NCI-H2029 treated with DMSO at 0.1 percent for 48 hours (cell line): ENCODE measurements at places on chromosomes 11 and 22.

DNA sequence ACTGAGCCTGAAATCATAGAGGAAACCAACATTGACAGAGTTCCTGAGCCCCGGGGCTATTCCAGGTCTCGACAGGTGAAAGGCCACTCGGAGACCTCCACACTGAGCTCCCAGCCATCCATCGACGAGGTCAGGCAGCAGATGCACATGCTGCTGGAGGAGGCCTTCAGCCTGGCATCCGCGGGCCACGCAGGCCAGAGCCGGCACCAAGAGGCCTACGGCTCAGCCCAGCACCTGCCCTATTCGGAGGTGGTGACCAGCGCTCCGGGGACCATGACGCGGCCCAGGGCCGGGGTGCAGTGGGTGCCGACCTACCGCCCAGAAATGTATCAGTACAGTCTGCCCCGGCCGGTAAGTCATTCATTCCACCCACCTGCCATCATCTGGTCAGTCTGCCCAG lies 54.9 kb downstream of the C11orf91 start:
- no peak for DNase-seq

DNA sequence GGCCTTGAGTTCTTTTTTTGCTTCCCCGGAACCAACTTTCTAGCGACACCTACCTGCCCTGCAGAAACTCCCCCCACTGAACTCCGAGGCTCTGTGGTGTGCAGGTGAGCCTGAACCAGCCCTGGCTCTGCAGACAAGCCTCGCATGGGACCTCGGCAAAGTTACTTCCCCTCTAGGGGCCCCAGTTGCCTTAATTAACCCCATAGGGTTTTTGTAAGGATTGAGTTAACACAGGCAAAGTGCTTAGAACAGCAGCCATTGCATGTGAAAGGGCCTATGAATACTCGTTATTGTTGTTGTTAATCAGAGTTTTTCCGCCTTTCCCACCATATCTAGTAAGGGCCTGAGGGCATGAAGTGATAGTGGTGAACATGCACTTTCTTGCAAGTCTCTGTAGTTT lies 12.6 kb upstream of the SYT13 start:
- DNase-seq, result no peak

DNA sequence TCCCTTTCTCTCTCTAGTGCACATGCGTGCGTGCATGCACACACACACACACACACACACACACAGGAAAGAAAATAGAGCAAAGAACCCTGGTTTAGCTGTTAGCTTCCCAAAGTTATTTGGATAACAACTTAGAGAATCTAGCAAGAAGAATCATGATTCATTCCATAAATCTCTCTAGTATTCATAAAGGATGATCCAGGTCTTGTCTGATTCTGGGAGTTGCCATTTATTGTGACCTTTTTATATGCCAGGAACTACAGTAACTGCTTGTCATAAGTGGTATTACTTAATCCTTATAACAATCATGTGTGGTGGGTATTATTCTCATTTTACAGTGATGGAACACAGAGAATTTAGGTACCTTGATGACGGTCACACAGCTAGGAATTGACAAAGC lies 141.5 kb upstream of the MTMR2 start:
- DNase-seq, result no peak

- no peak for DNase-seq
These were observed 45.3 kb upstream of the SMIM38 start for GRCh38 chr11:69110451-69110850.

DNA sequence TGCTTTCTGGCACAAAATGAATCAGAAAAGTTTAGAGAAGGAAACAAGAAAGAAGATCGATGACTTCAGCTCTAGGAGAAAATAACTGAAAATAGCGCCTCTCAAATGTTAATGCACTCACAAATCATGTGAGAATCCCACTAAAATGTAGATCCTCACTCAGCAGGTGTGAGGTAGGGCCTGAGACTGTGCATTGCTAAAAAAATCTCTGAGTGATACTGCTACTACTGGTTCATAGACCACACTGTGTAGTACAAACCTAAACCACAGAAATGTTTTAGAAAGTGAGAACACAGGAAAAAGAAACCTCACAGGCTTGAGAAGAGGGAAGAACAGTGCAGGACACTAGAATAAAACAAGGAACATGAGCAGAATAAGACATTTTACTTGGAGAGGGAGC lies 2.0 kb downstream of the OR8D4 start:
- DNase-seq, result no peak

DNA sequence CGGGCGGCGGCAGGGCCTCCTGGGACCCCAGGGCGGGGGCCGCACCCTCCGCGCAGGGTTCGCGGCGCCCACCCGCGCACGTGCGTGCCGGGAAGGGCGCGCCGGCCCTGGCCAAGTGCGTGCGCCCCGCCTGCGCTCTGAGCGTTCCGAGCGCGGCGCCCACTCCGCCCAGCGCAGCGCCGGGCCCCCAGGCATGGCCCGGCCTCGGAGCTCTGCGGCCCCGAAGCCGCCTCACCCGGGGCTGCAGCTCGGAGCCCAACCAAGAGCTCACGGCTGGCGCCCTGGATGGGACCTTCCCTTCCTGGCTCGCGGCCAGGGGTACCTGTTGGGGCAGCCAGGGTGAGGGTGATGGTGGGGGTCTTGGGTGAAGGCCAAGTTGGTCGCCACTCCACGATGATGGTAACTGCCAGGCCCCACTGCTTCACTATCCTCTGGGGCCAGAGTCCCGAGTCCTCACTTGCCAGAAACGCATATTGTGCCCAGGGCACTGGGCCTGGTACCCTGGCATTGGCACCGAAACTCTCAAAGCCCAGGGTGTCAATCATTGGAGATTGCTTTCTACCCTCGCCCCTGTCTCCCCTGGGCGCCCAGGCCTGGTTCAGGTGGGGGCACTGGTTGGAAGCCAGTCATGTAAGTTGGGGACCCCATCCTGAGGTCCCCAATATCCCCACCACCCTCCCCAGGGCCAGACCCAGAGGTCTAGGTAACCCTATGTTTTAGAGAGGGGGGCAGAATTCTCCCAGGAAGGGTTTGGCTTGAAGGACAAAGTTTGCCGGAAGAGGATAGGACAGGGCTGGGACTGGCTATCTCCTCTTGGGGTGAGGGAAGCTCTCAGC lies 882 bp downstream of the ANO1 start:
- no peak for DNase-seq

- DNase-seq, result no peak
These were observed 34.3 kb upstream of the CFAP300 start for GRCh38 chr11:102012946-102013345.

DNA sequence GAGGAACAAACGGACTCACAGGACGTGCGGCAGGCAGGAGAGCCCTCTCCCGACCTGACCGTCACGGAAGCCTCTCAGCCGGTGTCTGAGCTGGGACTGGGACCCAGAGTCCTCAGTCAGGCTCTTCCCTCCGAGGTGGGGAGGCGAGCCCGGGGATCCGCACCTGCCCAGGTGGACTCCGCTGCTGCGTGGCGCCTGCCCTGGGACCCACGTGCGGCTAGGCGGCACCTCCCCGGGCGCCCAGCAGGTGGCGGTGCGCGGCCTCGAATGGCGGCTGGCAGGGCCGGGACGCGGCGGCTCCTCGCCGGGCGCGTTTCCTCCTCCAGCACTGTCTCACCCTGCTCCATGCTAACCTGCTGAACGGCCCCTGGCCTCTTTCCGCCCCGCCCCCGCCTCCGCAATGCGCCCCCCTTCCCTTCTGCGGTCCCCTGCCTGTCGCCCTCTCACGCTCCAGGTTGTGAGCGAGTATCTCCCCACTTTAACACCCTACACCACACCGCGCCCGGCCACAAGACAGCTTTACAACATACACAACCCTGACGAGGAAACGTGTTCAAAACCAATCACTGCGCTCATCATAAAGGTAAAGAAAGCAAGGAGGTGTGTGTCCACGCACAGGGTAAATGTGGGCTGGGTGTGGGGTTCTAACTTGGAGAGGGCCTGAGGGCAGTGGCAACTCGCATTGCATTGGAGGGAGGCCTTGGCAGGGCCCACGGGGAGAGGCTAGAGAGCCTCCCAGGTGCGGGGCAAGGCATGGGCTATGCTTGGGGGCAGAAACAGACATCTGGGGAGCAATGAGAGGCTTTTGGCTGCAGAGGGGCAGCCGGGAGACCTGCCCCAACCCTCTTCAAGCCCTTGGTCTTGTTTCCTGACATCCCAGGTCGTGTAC lies 25.9 kb upstream of the ATXN10 start:
- DNase-seq, result peak; percentile 25

GRCh38 chr11:129658526-129658867 lies 157.2 kb upstream of the TMEM45B start:
- no peak for DNase-seq

GRCh38 chr11:6745465-6746015 lies 26.2 kb downstream of the OR2AG2 start:
- DNase-seq, result no peak

DNA sequence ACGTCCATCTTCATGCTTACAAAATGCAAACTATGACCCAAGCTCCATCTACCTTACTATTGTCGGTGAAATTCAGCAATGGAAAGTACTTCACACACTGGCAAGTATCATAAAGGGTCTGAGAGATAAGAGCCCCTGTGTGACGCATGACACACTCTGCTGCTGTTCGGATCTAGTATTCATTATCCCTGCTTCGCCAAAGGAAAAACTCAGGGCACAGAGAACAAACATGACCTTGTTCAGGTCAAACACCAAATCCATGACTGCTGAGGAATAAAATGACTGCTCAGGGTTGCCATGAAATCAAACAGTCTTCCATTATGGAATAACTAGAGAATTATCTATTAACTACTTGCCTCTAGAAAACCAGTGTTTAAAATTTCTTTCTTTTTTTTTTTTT lies 73.0 kb downstream of the MICAL3 start:
- no peak for DNase-seq

DNA sequence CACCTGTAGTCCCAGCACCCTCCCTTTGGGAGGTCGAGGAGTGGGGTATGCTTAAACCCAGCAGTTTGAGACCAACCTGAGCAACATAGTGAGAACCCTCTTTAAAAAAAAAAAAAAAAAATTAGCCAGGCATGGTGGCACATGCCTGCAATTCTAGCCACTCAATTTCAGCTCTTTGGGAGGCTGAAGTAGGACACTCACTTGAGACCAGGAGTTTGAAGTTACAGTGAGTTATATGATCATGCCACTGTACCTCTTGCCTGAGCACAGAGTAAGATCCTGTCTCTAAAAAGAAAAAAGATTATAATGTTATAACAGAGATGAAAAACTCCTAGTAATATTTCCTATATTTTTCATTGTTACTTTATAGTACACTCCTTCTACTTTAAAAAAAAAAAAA lies 23.9 kb downstream of the PIK3C2A start:
- DNase-seq, result no peak

DNA sequence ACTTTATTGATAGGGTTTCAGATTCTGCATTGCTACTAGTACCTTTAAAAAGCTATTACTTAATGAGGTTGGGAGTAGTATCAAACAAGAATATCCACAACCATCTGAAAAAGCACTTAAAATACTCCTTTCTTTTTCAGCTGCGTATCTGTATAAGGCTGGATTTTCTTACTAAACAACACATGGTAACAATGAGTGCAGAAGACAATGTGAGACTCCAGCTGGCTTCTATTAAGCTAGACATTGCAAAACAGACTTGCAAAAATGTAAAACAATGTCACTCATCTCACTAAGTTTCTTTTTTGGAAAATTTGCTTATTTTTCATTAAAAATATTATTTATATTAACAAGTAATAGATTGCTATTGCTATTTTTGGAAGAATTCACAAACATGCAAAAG lies 132.6 kb downstream of the WNT11 start:
- no peak for DNase-seq

DNA sequence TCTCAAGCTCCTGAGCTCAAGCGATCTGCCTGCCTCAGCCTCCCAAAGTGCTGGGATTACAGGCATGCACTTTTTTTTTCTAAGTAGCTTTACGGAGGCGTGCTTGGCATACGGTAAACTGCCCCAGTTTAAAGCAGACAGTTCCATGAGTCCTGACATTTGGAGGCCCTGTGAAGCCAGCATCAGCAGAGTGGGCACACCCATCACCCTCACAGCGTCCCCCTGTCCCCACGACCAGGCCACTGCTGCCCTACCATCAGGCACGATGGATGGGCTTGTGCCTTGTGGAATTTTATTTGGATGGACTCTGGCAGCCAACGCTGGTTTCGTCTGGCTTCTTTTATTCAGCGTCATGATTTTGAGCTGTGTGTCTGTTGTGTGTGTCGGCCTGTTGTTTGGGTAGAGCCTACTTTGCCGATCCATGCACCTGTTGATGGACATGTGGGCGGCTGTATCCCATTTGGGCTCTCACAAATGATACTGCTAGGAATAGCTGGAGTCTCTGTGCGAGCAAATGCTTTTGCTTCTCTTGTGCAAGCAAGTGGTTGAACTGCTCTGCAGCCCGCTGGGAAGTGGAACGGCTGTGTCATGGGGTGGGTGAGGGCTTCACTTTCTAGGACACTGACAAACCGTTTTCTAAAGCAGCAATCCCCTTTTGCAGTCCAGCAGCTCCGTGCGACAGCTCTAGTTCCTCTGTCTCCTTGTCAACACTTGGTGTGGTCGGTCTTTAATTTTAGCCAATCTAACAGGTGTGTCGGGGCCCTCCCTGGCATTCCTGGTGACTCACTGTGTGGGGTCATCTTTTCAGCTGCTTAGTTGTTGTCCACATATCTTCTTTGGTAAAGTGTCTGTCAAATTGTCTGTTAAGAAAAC lies 23.8 kb downstream of the KCNQ1 start:
- no peak for DNase-seq

GRCh38 chr11:14904745-14905103 lies 12.7 kb upstream of the CYP2R1 start:
- DNase-seq, result no peak

GRCh38 chr22:30872285-30873041 lies 96.1 kb downstream of the MORC2 start:
- no peak for DNase-seq

- no peak for DNase-seq
These were observed 71.3 kb downstream of the ETS1 start for GRCh38 chr11:128515826-128516778.

DNA sequence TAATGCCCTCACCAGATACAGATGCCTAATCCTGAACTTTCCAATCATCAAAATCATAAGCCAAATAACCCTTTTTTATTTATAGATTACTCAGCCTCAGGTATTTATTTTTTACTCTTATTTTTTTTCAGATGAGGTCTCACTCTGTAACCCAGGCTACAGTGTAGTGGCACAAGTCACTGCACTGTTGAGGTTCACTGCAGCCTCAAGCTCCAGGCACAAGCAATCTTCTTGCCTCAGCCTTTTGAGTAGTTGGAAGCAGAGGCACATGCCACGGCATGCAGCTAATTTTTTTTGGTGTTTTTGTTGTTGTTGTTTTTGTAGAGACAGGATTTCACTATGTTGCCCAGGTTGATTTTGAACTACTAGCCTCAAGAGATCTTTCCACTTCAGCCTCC lies 49.5 kb downstream of the TTC28 start:
- no peak for DNase-seq

GRCh38 chr11:66641834-66642233 lies 3.3 kb downstream of the RBM4 start:
- no peak for DNase-seq

GRCh38 chr11:118524757-118525470 lies 2.4 kb upstream of the TTC36 start:
- DNase-seq, result no peak
